ENCODE measurements at places on chromosomes 3 and 15.

DNA sequence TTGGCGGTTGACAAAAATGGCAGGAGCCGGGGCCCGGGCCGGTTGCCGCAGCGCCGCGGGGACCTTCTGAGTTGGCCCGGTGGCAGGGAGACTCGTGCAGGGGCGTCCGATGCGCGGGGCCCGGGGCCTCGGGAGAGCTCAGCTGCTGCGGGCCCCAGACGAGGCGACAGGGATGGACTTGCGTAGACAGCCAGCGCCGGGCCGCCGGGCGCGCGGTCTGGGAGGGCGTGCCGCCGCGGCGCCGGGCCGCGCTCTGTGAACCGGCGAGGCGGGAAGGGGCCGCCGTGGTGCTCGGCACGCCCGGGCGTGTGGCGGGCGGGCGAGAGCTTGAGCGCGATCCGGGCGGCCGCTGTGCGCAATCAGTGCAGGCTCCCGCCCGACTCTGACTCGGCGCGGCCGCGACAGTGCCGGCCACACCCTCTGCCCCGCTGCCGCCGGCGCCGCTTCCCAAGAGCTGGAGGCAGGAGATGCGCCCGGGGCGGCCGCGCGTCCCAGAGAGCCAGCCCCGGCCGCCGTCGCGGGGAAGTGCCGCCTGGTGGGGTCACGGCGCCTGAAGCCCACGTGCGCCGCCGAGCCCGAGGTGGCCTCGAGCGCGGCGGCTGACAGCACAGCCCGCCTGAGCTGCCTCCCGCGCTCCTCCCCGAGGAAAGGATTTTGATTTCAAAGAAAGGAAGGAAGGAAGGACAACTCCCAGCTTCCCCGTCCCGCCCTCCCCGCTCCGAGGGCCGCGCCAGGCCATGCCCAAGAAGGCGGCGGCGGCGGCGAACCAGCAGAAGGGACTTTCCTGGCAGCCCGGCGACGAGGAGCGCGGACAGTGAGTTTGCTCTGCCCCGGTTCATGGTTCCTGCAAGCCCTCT is 657 bp downstream of the TLNRD1 start:
- DNase-seq: no peak

- no peak for DNase-seq
Observed at GRCh38 chr3:46447228-46447985, 17.3 kb downstream of the LTF start.

DNA sequence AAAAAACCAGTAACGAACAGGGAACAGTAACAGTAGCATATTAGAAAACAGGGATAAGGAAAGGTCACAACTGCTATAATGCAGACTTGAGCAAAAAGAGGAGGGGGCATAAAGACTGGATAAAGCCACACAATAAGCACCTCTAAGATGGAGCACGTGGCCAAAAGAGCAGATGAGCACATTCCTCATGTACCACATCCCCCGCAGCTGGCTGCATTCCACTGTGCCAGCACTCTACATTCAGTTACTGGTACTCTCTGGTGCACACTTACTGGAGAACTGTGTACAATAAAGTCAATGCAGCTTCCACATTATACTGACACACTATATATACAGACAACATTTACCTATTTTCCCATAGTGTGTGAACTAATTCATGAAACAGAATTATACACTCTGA is 64.7 kb downstream of the UBE3A start:
- DNase-seq: no peak

DNA sequence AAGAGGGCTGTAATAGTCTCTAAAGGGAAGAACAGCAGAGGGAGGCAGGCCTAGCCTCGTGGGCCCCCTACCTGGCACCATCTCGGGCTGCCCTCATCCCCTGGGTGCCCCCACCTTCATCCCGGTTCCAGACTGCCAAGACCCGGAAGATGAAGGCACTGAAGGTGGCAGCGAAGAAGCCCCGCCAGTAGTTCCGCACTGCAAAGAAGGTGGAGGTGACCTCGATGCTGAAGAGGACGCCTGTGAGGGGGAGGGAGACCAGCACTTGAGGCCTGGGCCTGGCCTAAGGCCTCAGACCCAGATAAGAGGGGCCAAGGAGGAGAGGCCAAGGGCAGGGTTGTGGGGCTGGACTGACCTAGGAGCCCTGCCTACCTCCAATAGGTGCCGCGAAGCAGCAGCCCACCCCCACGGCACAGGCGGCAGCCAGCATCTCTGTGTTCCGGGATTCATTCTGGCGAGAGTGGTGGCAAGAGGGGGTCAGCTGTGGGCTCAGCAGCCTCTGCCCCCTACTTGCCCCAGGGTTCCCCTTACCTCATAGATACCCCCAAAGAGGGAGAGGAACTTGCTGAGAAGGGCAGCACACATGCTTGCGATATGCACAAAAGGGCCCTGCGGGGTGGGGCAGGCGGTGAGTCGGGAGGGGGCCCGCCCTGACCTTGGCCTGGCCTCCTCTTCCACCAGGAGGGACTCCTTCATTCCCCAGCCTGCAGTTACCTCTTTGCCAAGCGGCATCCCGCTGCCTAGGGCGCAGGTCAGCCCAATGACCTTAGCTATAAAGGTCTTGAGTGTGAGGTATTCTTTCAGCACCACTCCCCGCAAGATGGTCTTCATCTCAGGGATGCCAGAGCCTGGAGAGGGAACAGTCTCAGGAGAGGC is 3.9 kb downstream of the CLCN2 start:
- DNase-seq: no peak

- no peak for DNase-seq
Observed at GRCh38 chr3:2985479-2985878, 124.7 kb downstream of the IL5RA start.

All from stimulated activated CD4-positive, alpha-beta T cell treated with anti-CD3 and anti-CD28 coated beads, Interleukin-2, amount 100 ng/mL, for 4 hours (primary cell).